Stimulated activated CD4-positive, alpha-beta T cell treated with anti-CD3 and anti-CD28 coated beads, Interleukin-15, amount 100 ng/mL, for 1 hour (primary cell): ENCODE measurements at places on chromosomes 11 and 22.
A peak's percentile ranks its signal among the peaks of the same experiment; 100 is the strongest.

- DNase-seq: no peak
These were observed 566.3 kb upstream of the CADM1 start for GRCh38 chr11:116070520-116070919.

DNA sequence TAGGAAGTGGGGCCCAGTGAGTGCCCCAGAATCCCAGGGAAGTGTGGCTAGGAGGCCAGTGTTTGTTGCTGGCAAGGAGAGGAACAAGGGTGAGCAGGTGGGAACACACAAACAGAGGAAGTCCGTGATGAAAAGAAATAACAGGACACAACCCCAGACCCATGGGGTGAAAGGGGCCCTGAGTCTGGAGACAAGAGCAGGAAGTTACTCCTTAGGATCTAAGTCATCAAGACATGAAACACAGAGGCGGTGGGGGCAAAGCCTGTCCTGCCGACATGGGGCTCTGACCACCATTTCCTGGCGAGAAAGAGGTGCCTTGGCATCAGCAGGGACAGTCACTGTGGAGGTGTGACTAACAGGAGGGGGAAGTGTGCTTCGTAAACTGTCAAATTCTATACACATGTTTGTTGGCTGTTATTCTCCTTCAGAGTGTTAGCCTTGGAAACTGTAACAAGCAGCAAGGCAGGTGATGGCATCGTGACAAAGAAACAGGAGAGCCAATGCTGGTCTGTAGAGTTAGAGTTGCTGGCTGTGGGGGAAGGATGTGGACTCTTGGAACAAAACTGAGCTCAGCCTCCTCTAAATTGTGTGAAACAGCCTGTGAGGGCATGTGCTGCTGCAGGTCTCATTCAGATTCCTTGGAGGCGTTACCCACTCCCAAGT, 21.7 kb downstream of the CHST1 start:
- DNase-seq: no peak

GRCh38 chr11:63532799-63533475, 3.7 kb upstream of the PLAAT4 start:
- no peak for DNase-seq

- DNase-seq: no peak
These were observed 672.1 kb downstream of the TBC1D22A start for GRCh38 chr22:47434336-47435203.

DNA sequence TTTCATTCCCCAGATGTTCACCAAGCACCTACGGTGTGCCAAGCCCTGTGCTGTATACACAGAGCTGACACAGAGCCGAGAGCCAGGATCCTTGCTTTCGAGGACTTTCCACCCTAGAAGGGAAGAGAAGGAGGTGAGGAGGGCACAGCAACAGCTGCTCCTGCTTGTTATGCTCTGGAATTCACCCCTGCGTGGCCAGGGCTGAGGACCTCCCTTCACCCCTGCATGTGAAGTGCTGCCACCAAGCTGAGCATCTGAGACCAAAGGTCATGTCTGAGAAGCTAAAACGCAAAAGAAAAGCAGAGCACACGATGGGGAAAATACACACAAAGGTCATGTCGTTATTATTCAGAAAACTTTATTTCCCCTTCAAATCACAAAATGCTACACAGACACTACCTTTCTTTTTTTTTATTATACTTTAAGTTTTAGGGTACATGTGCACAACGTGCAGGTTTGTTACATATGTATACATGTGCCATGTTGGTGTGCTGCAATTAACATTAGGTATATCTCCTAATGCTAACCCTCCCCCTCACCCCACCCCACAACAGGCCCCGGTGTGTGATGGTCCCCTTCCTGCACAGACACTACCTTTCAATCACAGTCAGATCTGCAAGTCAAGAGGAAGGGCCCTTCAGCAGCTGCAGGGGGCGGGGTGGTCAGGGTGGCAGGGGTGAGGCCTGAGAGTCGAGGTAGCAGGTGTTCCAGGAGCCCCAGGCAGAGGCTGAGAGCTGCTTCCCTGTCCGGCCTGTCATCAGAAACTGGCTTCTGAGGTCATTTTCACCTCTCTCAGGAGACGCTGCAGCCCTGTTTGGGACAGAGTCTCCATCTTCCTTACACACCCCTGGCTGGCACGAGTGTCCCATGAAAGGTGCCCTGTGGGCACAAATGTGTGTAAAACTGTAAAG, 40.1 kb upstream of the PRR5 start:
- DNase-seq: no peak

GRCh38 chr22:47623066-47623762, 860.8 kb downstream of the TBC1D22A start:
- DNase-seq: no peak

DNA sequence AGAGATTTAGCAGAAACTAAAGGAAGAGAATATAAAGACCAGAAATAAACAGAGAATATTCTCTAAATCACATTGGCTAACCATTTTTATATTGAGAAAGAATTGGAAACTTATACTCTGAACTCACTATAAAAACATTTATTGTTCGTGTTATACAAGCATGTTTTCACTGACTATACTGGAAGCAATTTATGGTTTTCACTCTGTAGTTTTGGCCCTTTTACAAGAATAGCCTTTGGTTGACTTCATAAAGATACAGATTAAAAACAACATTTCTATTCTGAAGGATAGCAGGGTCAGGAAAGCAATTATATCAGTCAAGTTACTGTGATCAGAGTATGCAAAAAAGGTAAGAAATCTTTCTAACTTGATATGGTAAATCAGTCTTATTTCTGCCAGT, 965.7 kb upstream of the FAT3 start:
- no peak for DNase-seq

DNA sequence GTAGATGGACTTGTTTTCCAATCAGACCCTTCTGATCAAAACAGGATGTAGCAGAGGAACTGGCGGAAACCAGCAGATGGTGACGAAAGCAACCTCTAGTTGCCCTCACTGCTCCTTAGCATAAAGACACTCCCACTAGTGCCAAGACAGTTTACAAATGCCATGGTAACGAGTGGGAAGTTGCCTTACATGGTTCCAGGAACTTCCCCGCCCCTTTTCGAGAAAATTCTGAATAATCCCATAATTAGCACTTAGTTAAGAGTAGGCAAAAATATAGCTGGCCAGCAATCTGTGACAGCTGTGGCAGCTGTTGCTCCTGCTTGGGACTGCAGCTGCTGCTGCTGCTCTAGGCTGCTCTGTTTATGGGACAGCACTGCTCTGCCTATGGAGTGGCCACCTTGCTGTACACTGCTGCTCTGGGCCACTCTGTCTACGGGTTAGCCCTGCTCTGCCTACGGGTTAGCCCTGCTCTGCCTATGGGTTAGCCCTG, 33.4 kb upstream of the SORL1 start:
- DNase-seq: no peak

DNA sequence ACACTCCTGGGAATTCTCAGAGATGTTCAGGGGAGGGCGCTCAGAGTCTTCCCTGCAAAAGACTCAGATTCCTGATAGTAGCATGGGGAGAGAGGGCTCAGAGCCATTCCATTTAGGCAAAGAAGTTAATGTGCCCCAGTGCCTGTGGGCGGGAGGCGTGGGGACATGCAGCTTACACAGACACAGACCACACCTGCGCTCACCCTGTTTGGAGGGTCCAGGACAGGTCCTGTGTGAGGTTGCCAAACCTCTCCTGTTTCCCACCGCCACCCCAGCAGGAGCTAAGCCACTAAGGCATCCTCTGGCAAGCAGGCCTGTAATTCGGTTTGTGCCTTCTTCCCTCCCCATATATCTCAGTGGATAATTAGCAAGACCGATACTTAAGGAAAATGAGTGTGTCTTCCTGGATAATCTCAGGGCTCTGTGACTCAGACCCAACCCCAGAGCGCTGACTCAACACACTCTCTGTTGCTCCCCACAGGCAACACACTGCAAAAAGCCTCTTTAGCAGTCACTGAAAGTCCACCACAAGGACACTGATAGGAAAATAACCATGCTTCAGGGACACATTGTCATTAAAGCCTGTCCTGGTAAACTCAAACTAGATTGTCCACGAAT, 118.9 kb upstream of the LMO1 start:
- no peak for DNase-seq

- no peak for DNase-seq
These were observed 19.1 kb downstream of the RFPL2 start for GRCh38 chr22:32185821-32186220.

GRCh38 chr11:12280199-12280837, 97.1 kb upstream of the PARVA start:
- no peak for DNase-seq

DNA sequence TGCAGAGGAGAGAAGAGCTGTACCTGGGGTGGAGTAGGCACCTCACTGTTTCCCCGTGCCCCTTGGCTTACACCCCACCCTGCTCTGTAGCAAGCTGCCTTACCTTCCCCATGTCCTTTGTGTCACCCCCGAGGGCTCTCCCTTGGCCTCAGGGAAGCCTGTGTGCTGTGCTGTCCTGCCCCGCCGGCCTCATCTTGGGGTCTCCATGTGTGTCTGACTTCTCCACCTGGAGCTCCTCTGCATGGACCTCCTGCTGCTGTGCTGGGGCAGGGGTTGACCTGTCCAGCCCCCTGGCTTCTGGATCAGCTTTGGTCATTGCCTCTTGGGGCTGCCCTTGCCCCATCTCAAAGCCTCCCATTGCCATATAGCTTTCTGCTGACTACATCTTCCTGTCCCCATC, 59.8 kb downstream of the OSBP2 start:
- DNase-seq: no peak

- DNase-seq: no peak
These were observed 360.2 kb downstream of the KCNA4 start for GRCh38 chr11:29656597-29656996.

DNA sequence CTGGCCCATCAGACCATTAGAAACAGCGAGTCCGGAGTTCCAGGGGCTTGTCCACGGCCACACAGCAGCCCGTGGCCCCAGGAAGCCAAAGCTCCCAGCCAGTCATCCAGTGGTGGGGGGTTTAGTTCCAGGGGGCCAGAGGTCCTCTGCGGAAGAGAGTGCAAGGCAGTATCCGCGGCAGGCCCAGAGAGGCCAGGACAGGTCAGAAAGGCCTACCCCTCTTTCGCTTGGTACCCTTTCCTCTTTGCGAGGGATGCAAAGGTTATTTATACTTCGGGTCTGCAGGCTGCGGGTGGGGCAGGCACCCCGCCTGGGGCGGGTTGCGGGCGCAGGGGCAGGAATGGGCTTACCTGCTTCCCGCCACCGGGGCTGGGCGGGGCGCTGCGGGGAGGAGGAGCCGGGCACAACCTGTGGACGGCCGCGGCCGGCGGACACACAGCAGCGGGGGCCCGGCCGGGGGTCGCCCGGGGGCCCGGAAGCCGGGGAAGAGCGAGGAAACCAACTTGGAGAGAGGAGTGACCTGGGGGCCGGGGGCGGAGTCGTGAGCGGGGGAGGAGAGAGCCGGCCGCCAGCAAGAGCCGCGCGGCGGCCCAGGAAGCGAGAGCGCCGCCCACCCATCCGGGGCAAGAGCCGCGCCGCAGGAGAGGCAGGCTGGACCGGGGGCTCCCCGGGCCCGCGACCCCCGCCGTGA, at the start of gene SH3BP1:
Gene SH3BP1, plus strand, starts transcription at position 600 of the 691 bp plus-strand sequence. CDS start 119 bp downstream, outside the sequence.
- peak; percentile 23 for DNase-seq

GRCh38 chr11:64164392-64165312, 1.3 kb downstream of the MACROD1 start:
- DNase-seq: no peak

- DNase-seq: no peak
These were observed 106.8 kb upstream of the ALX4 start for GRCh38 chr11:44416776-44417175.

GRCh38 chr11:72618803-72619202, 55.4 kb downstream of the PDE2A start:
- no peak for DNase-seq

GRCh38 chr11:122979103-122979814, 2.4 kb downstream of the BSX start:
- no peak for DNase-seq

GRCh38 chr11:72783144-72783905, 10.5 kb downstream of the STARD10 start:
- DNase-seq: no peak

GRCh38 chr22:25193548-25193947, 6.1 kb upstream of the CRYBB3 start:
- no peak for DNase-seq

DNA sequence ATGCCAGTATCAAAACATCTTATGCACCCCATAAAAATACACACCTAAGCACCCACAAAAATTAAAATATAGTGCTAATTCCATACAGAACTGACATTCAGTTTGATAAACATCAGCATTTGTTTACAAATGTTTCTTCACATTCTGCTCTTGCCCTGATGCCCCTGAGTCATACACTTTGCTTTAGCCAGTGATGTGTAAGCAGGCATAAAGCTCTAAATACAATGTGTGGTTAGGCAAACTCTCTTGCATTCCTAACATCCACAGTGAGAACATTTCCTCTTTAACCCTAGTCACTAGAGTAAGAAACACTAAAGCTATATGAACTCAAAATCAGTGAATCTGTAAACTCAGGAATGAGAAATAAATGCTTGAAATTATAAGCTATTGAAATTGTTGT, 1060.7 kb downstream of the FAM181B start:
- DNase-seq: no peak

DNA sequence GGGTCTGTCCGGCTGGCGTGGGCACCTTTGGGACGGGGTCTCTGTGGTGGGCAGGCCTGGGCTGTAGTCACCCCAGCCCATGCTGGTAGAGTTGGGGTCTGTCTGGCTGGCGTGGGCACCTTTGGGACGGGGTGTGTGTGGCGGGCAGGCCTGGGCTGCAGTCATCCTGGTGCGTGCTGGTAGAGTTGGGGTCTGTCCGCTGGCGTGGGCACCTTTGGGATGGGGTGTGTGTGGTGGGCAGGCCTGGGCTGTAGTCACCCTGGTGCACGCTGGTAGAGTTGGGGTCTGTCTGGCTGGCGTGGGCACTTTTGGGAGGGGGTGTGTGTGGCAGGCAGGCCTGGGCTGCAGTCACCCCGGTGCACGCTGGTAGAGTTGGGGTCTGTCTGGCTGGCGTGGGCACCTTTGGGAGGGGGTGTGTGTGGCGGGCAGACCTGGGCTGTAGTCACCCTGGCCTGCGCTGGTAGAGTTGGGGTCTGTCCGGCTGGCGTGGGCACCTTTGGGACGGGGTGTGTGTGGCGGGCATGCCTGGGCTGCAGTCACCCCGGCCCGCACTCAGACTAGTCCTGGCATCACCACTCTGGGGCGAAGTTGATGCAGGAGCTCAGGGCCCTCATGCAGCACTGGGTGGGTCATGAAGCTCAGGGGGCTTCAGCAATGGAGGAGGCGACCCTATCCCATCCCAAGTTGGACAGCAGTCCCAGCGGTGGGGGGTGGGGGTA, 19.3 kb downstream of the PRR33 start:
- DNase-seq: no peak

DNA sequence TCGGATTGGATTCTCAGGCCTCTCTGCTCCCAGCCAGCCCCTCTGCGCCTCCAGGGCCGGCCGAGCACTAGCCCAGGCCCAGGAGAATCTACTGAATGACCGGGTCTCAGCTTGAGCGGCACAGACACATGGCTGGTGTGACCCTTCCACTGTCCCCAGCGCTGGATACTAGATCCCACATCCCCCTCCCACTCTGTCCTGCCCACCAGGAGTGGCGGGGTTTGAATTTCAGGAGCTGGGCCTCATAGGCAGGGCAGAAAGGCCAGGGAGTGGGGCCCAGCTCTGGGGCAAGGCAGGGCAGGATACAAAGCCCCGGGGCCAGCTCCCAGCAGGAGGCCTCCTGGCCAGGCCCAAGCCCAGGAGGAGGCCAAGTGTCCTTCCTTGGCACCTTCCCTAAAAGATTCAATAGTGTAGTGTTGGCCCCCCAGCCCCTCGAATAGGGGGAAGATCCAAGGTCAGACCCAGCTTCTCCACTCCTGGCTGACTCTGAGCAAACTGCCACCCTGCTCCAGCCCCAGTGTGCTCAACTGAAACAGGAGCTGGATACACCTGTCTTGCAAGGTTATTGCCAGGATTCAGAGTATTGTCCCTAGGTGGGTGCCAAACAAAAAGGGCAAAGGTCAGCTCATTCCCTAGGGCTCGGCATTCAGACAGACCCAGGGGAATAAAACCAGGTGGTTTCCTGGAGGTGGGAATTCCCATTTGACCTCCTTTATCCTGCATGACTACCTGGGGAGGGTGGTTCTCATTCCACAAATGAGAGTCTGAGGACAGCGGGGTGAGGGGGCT, 22.5 kb upstream of the TCF20 start:
- DNase-seq: no peak
